ENCODE measurements at places on chromosomes 2 and 18. TPM values are rescaled to one million over a fixed set of nuclear protein-coding genes. Genes with fewer than 3 reads are reported as not detected.
A peak's percentile ranks its signal among the peaks of the same experiment; 100 is the strongest.

Gene HSPE1
- total RNA-seq = 223 TPM

Gene MEP1B
- not detected for total RNA-seq

Gene TMEM163
- total RNA-seq = 0.11 TPM

Gene UGT1A3
- not detected for total RNA-seq

Gene TNFAIP6
- total RNA-seq = not detected

Gene PPP1R7
- 40.5 TPM for total RNA-seq

Gene CCDC150
- total RNA-seq = 11.3 TPM

Gene DCC
- not detected for total RNA-seq

- H3K27ac ChIP-seq = no peak overlapping the region
- H3K36me3 ChIP-seq = no peaks in the 10 kb centered on the region
- no peaks in the 10 kb centered on the region for H3K4me1 ChIP-seq
Measured at GRCh38 chr2:103144837-103145236, 383.0 kb downstream of the TMEM182 start.

DNA sequence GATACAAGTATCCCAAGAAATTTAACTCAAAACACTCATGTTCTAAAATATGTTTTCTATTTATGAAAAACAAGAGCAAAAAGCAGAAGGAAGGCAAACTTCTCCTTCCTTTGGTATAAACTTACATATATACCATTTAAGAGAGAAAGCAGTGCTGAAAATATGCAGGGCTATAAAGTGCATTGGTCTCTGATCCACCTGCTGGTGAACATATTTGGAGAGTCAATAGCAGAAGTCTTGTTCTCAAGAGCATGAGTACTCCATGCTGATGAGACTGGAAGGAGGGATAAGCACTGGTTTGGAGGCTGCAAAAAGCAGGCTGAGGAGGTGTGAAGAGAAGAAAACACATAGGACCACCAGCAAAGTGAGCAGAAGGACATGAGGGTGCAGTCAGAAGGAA, 391.2 kb downstream of the STK39 start:
- no peak for DNase-seq
- no peak overlapping the region for H3K4me3 ChIP-seq
- H3K4me1 ChIP-seq = no peaks in the 10 kb centered on the region
- H3K36me3 ChIP-seq = peaks cover 96% of the 10 kb centered on the region

DNA sequence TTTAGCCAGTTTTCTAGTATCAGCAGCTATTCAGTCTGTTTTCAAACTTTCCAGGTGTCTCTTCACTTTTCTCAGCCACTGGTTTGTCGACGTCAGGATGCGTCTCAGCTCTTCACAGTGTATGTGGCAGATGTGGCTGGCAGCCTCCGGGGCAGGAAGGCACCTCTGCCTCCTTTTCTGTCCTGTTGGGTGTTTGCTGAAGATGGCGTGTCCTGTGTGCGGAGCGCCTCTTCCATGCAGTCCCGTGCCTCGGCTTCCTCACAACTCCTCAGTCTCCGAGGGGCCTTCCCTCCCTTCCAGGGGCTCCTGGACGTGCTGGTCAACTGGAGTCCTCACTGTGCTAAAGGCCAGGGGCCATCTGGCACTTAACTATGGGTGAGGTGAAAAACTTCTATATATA, 65.4 kb upstream of the PXDN start:
- DNase-seq = no peak
- H3K4me3 ChIP-seq = no peak overlapping the region
- H3K36me3 ChIP-seq = no peaks in the 10 kb centered on the region
- H3K27ac ChIP-seq = no peak overlapping the region
- no peaks in the 10 kb centered on the region for H3K4me1 ChIP-seq
- peaks cover 69% of the 10 kb centered on the region for H3K27me3 ChIP-seq

- H3K4me1 ChIP-seq = no peaks in the 10 kb centered on the region
- H3K36me3 ChIP-seq = no peaks in the 10 kb centered on the region
- peaks cover 5% of the 10 kb centered on the region for H3K27me3 ChIP-seq
- DNase-seq = peak; percentile 44
- no peak overlapping the region for H3K27ac ChIP-seq
Measured at GRCh38 chr18:6920099-6920955, 190.8 kb downstream of the ARHGAP28 start.

DNA sequence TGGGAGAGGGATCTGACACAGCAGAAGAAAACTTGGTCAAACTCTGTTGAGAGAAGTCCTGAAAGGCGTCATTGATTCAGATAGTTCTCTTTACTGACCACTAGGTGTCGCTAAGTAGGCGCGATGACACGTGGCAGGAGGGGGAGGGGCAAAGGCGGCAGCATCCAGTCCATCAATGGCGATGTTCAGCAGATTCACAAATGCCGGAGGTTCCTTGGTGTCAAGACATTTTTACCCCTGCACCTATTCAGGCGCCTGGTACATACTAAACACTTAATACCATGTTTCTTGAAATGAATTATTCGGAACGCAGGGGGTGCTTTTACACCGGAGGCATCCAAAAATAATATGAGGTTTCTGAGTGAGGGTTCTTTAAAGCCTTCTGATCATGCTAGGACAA, 3.0 kb upstream of the PLEK start:
- H3K36me3 ChIP-seq = no peaks in the 10 kb centered on the region
- H3K4me3 ChIP-seq = no peak overlapping the region
- H3K27me3 ChIP-seq = no peaks in the 10 kb centered on the region
- H3K27ac ChIP-seq = no peak overlapping the region
- DNase-seq = peak; percentile 88

DNA sequence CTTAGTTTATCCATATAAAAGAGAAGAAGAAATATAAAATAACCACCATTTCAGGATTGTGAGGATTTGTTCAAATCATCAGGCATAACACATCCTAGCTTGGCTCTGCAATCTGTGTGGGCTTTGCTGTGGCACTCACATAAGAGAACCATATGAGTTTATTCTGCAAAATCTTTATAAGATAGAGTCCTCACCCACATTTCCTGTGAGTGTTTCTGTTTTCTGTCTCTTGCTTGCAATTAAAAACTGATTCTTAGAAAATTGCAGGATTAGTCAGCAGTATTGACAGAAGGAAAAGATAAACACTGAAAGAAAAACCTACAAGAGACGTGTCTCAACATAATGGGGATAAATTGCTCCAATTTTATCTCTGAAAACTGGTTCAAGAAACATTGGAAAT, 258.5 kb downstream of the RND3 start:
- H3K36me3 ChIP-seq = no peaks in the 10 kb centered on the region
- H3K27me3 ChIP-seq = no peaks in the 10 kb centered on the region
- H3K4me1 ChIP-seq = no peaks in the 10 kb centered on the region
- H3K27ac ChIP-seq = no peak overlapping the region
- no peak for DNase-seq

DNA sequence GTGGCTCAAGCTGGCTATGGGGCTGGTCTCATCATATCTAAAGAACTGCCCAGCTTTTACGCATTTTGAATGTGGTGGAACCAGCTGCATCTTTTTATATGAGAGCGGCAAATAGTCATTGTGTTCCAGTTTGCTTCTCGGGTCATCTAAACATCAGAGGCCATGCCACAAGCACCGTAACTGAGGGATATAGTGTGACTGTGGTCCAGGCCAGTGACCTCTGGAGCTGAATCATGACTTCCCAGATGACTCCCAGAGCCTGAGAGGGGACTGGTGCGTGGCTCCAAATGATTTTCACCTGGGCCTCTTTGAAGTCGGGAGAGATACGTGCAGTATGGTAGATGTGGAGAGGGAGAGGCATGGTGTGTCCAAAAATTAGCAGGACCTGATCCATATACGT, 271.0 kb downstream of the NEDD4L start:
- no peaks in the 10 kb centered on the region for H3K36me3 ChIP-seq
- H3K4me3 ChIP-seq = no peak overlapping the region
- no peak for DNase-seq
- no peak overlapping the region for H3K27ac ChIP-seq
- H3K27me3 ChIP-seq = no peaks in the 10 kb centered on the region
- no peaks in the 10 kb centered on the region for H3K4me1 ChIP-seq

DNA sequence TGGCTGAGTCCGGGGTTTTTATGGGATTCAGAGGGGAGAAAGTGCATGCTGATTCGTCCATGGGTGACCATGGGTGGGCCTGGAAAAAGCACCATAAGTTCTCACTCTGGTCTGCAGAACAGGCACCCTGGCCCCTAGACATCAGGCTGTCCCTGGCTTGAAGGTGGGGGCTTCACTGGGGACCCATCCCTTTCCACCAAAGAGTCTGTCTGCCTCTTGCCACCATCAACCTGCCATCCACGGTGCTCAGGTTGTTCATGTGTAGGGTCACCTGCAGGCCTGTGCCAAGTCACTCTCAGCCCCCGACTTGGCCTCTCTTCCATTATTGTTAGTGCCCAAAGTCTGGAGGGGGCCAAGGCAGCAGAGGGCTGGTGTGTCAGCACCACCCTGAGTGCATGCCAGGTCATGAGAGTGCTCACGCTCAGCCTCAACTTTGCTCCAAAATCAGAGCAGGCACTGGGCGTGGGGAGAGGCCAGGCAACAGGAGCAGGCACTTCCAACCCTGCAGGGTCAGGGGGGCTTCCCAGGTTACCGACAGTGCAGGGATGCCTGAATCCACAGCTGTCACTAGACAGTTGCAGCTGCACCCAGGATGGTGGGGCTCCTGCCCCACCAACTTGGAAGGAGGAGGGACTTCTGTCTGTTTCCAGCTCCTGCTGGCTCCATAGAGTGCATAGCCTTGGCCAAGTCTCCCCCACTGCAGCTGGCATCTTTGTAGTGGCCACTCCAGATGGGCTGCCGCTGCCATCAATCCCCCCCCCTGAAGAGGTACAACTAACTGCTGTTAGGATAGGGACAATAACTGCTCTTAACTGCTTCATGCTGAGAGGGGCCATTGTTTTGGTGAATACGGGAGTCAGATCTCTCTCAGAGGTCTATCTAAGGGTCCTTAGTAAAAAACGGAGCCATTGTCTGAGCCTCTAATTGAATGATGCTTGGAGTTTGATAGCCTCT, 209.3 kb downstream of the AKAIN1 start:
- H3K4me1 ChIP-seq = no peaks in the 10 kb centered on the region
- no peak overlapping the region for H3K27ac ChIP-seq
- no peak for DNase-seq

GRCh38 chr2:128667391-128667790, 348.7 kb upstream of the HS6ST1 start:
- H3K27me3 ChIP-seq = no peaks in the 10 kb centered on the region
- no peak for DNase-seq
- H3K4me3 ChIP-seq = no peak overlapping the region
- no peaks in the 10 kb centered on the region for H3K4me1 ChIP-seq
- H3K27ac ChIP-seq = no peak overlapping the region
- no peaks in the 10 kb centered on the region for H3K36me3 ChIP-seq

DNA sequence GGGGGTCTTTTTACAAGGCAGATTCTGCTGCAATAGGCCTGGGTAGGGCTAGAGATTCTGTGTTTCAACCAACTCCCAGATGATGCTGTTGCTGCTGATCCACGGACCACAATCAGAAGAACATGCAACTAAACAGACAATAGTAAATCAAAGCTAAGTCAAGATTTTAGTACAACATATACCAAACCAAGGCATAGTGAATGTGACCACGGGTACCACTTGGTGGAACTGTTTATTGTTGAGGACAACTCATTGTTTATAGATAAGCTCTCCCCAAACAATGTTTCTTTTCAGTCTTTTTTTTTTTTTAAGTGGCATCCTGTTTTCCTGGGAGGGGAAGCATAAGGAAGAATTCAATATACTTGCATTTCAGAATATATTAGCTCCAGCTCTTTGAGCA, 36.0 kb upstream of the DARS1 start:
- H3K27me3 ChIP-seq = peaks cover 34% of the 10 kb centered on the region
- DNase-seq = no peak
- H3K27ac ChIP-seq = no peak overlapping the region
- no peaks in the 10 kb centered on the region for H3K4me1 ChIP-seq
- no peak overlapping the region for H3K4me3 ChIP-seq
- H3K36me3 ChIP-seq = no peaks in the 10 kb centered on the region

DNA sequence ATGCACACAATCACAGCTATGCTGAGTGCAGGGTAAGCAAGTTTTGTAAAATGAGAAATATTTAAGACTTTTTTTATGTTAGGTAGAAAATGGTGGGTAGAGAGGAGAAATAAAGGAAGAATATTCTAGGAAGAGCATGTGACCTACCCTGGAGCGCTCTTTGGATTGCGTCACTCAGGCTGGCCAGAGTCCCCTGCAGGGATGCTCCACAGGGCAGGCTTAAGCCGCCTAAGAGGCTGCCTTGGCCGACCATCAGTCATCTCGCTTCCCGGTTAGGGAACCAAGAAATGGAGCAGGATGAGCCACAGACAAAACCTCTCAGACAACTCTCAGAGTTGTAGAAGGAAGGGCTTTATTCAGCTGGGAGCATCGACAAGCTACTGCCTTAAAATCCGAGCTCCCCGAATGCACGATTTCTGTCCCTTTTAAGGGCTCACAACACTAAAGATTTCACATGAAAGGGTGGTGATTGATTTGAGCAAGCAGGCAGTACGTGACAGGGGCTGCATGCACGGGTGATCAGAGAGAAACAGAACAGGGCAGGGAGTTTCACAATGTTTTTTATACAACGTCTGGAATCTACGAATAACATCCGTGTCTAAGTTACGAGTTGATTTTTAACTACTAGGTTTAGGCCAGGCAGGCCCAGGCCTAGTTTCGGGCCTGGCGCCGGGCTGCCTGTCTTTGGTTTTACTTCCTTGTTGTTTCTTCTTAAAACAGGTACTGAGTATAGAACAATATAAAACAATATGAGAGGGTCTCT, 1072.0 kb downstream of the CBLN2 start:
- no peak for DNase-seq
- no peaks in the 10 kb centered on the region for H3K27me3 ChIP-seq
- no peak overlapping the region for H3K4me3 ChIP-seq
- no peaks in the 10 kb centered on the region for H3K4me1 ChIP-seq
- no peaks in the 10 kb centered on the region for H3K36me3 ChIP-seq
- H3K27ac ChIP-seq = no peak overlapping the region

- no peak overlapping the region for H3K27ac ChIP-seq
- H3K4me1 ChIP-seq = no peaks in the 10 kb centered on the region
- no peaks in the 10 kb centered on the region for H3K27me3 ChIP-seq
- no peaks in the 10 kb centered on the region for H3K36me3 ChIP-seq
- DNase-seq = no peak
Measured at GRCh38 chr2:161761160-161761559, 136.9 kb downstream of the SLC4A10 start.

DNA sequence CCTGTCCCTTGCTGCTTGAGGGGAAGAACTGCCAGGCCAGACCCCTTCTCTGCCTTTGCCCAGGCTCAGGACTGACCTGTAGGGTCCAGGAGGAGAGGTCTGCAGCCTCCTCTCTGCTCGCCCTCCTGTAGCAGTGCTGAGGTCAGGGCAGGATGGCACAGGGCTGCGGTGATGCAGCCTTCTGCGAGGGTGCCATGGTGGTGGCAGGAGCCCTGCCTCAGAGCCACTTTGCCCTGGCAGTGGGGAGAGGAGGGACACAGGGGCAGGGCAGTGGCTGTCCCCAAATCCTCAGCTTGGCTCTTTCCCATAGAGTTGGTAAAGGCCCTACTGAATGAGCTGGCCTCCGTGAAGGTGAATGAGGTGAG, 884 bp downstream of the PROM2 start:
- DNase-seq = no peak
- no peaks in the 10 kb centered on the region for H3K36me3 ChIP-seq
- peaks cover 5% of the 10 kb centered on the region for H3K27me3 ChIP-seq
- peaks cover 18% of the 10 kb centered on the region for H3K4me1 ChIP-seq
- H3K4me3 ChIP-seq = no peak overlapping the region

- no peak overlapping the region for H3K4me3 ChIP-seq
- no peaks in the 10 kb centered on the region for H3K27me3 ChIP-seq
- DNase-seq = no peak
- no peak overlapping the region for H3K27ac ChIP-seq
- H3K4me1 ChIP-seq = peaks cover under 1% of the 10 kb centered on the region
- H3K36me3 ChIP-seq = no peaks in the 10 kb centered on the region
Measured at GRCh38 chr2:241797441-241798080, 11.4 kb upstream of the NEU4 start.

- no peaks in the 10 kb centered on the region for H3K36me3 ChIP-seq
- no peaks in the 10 kb centered on the region for H3K4me1 ChIP-seq
- H3K4me3 ChIP-seq = no peak overlapping the region
- H3K27ac ChIP-seq = no peak overlapping the region
- DNase-seq = peak; percentile 36
Measured at GRCh38 chr18:79585395-79586370, 93.9 kb upstream of the CTDP1 start.

Measured in K562 (cell line).